T-cell (primary cell): ENCODE measurements at places on chromosomes 12 and 14.

GRCh38 chr12:113003636-113004035, 25.3 kb downstream of the OAS2 start:
- DNase-seq, result no peak

DNA sequence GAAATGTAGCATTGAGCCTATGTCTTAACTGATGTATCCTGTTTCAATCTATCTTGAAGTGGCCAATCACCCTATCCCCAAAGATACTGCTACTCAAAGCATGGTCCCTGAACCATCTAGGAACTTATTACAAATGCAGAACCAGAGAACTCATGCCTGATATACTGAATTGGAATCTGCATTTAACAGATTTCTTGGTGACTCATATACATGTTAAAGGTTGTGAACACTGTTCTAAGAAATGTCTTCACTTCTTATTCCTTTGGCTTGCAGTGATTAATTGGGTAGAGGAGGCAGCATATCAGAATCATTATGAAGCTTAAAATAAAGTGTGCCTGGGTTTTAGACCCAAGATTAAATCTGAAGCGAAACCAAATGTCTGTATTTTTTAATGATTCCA, 795.6 kb downstream of the DIO2 start:
- no peak for DNase-seq

GRCh38 chr12:127731657-127732056, 535.3 kb upstream of the TMEM132C start:
- DNase-seq, result no peak

DNA sequence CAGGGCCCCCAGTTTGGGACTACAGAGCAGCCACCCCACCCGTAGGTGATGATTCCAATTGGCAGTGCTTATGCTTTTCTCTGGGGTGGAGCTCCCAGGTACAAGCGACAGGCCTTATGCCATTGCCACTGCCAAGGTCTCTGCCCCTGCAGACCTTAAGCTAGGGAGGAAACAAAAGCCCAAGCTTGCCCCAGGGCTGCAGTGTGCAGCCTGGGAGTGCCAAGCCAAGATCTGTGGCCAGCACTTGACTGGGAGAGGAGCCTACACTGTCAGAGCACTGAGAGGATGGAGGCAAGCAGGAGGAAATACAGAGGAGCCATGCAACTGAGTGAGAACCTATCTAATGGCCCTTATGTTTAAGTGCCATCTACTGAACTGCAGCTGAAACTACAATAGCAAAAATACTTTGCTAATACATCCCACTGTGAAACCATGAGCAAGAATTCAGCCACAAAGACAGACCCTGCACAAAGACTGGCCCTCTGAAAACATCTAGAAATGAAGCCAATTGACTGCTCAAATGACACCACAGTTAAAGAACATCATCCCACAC, 17.7 kb upstream of the ASCL1 start:
- DNase-seq, result no peak

DNA sequence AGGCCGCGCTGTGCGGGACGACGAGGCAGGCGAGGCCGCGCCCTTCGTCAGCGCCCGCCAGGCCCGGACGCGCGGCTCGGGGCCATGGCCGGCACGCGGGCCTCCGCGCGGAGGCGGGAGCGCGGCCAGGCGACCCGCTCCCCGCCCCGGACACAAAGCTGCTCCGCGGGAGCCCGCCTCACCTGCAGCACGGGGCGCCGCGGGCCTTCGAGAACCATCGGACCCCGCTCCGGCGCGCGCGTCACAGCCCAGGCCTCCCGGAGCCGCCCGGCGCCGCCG, 342 bp downstream of the DICER1 start:
- no peak for DNase-seq

GRCh38 chr12:29427964-29428363, 47.0 kb upstream of the ERGIC2 start:
- no peak for DNase-seq

DNA sequence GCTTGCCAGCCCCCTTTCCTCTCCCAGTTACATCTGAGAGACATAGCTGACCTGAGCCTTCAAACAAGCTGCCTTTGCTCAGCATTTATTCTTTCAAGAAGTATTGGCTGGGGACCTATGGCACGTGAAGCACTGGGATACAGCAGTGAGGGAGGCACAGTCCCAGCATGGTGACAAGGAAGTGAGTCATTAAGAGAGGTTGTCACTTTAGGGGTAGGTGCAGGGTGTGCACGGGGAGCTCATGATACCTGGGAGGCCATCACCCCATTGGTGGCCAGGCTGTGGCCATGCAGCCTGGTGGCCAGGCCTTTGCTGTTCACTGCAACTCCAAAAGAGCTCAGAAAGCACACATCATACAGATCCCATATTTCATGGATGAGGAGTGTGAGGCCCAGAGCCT, 5.7 kb upstream of the KRT75 start:
- DNase-seq, result no peak

GRCh38 chr14:101878211-101878821, 86.1 kb upstream of the DYNC1H1 start:
- DNase-seq, result no peak

DNA sequence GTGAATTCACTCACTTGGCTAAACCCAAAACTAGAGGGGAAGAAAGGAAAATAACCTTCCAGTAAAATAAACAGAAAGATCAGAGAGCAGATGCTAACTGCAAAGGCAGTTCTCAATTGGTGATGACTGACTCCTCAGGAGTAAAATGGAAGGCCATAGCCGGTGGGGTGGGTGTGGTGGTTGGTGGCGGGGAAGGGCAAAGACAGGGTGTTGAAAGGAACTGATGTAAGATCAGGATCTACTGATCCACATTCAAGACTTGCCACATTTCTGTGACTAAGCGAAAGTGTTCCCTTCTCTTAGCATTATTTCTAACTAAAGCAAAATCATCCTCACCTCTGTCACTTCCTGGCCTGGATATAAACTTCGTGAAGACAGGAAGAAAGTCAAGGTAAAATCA, 26.3 kb upstream of the TC2N start:
- peak; percentile 11 for DNase-seq

- no peak for DNase-seq
Observed at GRCh38 chr12:110658878-110659277, 30.0 kb downstream of the HVCN1 start.

DNA sequence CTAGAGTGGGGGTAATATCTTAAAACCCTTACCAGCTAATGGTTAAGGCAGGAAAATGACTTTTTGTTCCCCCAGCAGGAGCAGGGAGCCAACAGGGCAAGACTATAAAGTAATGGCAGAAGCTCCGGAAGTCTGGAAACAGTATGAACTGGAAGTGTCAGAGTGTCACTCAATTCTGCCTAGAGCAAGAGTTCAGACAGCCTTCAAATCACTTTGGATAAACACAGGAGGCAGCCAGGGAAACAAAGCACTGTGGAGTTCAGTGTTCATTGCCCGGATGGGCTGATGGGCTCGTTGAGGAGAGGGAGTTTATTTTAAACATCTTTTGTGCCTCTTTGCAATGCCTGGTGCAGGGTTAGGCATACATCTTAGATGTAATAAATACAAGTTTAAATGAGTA, 16.5 kb upstream of the DYRK2 start:
- DNase-seq, result no peak

DNA sequence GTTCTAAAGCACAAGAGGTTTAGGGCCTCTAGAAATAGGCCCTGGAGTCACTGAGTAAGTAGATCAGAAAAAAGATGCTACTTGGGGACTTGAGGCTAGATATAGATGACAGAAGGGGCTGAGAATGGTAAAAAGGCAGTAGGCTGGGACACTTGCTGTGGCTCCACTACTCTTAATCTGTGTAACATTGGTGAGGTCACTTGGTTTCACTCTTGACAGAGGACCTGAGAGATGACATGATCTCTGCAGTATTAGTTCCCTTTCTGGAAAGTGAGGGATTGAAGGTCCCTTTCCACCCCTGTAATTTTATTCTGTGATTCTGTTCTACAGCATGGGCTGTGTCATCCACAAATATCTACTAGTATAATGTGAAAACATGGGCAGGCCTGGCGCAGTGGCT, 39.7 kb downstream of the MAPKAPK5 start:
- DNase-seq, result no peak

DNA sequence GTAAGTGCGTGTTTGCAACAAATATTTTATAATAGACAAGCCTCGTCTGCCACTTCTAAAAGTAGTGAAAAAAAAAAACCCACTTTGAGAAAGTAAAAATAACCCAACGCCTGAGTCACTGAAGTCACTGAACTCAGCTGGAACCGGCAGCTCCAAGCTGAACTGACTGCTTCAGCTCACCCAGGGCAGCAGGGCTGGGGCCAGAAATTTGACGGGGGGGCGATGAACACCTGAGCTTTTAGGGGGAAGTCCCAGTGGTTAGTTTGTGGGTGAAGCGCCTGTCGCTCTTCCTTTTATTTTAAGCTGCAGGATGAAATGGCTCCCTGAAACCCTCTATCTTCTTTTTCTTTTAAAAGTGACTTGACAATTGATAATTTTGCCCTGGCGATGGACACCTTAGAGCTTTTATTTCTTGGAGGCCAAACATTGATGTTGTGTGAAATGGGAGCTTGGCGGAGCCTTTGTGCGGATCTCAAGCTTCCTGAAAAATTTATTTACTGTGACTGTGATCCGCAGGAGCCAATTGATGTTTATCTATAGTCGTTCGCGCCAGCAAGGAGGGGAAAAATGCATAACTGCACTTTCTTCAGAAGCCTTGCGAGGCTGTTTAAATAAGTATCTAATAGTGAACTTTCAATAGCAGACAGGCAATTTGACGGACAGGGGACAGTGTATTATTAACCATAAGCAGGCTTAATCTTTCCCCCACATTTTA, 173.2 kb upstream of the MYL2 start:
- DNase-seq, result peak; percentile 35

GRCh38 chr14:36066636-36067035, 109.9 kb downstream of the PTCSC3 start:
- DNase-seq, result no peak

DNA sequence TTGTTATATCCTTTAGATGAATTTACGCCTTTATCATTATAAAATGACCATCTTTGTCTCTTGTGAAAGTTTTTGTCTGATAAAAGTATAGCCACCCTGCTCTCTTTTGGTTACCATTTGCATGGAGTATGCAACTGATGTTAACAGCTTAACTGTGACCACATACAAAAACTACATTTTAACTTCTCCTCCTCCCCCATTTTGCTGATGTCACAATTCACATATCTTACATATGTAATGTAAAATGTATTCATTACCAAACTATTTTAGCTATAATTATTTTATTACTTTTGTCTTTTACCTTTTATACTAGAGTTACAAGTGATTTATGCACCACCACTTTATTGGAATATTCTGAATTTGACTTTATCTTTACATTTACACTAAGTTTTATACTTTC, 184.5 kb upstream of the NPAS3 start:
- DNase-seq, result no peak

GRCh38 chr12:54216797-54217661, 28.2 kb upstream of the SMUG1 start:
- peak; percentile 70 for DNase-seq

DNA sequence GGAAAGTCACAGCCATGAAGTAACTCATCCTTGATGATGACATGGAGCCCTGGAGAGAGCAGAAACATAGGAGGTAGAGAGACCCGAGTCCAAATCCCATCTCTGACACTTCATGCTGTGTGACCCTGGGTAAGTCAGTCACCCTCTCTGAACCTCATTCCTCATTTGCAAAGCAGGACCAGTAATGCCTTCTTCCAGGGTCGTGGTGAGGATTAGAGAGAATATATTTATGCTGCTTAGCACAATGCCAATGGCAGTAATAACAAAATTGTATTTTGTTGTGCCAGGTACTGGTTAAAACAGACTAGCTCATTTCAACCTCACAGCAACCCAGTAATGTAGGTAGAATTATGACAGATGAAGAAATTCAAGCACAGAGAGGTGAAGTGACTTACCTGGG, 13.9 kb upstream of the RBM19 start:
- no peak for DNase-seq

DNA sequence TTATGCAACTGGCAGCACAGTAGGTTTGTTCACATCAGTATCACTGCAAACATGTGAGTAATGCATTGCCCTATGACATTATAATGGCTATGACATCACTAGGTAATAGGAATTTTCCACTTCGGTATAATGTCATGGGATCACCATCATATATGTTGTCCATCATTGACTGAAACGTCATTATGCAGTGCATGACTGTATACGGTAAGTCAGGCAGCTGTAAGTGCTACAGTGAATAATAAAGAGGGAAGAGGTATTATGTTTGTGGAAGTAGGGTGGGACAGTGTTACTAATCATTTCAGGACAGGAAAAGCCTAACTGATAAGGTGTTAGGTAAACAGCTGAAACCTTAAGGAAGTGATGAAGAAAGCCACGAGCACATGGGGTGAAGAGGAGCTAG, 68.1 kb downstream of the ANO4 start:
- DNase-seq, result no peak

GRCh38 chr14:68665131-68665530, 127.7 kb downstream of the ZFP36L1 start:
- no peak for DNase-seq

DNA sequence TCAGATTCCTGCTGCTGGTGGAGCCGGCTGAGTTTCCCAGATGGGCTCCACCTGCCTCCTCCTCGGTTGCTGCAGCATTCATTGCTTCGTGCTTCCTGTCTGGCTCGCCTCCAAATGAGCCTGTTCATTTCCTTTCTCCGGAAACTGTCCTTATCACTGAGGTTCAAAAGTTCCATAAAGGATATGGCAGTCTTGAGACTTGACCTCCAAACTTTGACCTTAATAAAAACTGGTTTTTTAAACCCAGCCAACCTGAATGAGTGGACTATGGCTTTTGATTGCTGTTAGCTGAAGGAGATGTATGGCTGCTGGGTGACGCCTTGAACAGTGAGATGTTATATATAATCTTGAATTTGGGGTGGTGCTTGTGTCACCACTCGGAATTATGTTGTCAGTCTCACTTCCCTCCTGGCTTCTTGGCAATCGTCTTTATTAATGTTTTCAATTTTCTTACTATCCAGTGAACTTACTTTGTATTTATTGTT, 62.7 kb downstream of the RASSF3 start:
- DNase-seq, result no peak

DNA sequence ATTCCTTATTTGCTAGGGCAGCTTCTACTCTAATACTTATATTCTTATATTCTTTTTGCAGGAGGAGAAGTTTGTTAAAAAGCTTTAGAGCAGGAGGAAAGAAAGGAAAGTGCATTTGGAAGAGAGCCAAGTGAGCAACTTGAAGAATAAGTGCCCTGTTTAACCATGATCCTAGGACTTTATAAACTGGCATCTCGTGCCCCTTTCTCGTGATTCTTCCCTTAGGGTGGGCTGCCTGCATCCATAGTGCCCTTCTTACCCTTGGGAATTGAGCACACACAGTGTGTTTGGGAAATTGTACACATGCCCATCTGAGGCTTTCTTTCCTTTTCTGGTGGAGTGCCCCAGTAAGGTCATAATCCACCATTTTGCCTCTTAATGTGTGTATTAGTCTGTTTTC, 141.9 kb downstream of the NUBPL start:
- no peak for DNase-seq

DNA sequence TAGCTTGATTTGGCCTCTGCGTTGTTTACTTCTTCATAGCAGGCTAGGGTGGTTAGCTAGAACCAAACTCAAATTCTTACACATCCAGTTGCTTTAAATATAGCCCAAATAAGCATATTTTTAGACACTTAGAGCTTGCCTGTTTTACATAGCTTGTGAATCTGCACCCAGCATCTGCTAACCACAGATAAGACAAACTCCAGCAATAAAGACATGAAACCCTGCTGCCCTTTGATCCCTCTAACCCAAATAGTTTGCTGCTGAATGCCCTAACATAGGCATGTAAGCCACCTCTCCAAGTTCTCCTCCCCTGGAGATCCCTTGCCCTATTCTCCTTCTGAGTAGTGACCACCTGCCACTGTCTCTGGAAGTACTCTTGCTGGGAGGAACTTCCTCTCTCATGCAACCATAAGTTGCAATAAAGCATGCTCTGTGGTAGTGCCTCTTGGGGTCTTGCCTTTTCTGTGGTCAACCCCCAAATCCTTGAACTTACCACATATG, 185.6 kb downstream of the TMEM117 start:
- DNase-seq, result no peak
